ENCODE measurements at places on chromosomes 5 and 9.

DNA sequence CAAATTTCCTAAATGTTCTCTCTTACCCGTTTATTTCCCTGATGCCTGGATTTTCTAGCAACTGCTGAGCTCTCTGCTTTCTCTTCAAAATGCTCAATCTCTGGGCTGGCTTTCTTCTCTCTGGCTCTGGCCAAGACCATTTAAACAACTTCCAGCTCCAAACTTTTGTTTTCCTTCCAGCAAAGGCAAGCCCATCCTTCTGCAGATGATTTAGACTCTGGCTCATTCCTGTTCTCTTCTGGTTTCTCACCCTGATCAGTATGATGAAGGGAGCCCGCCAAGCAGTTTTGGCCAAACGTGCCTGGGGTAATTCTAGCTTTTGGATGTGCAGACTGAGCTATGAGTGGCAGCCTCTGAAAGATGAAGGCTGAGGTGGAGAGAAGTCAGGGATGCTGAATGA lies 78.1 kb downstream of the HSPA4 start:
- DNase-seq, result no peak

- DNase-seq, result no peak
Observed at GRCh38 chr9:94176608-94177007, 82.5 kb upstream of the ZNF169 start.

DNA sequence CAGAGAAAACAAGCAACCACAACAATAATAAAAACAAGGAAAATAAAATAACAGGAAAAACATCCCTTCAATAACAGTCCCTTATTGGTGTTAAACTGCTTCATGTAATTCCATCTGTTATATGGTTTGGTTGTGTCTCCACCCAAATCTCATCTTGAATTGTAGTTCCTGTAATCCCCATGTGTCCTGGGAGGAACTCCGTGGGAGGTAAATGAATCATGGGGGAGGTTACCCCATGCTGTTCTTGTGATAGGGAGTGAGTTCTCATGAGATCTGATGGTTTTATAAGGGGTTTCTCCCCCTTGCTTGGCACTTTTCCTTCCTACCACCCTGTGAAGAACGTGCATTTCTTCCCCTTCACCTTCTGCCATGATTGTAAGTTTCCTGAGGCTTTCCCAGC lies 369.8 kb downstream of the TMEM232 start:
- DNase-seq, result no peak

DNA sequence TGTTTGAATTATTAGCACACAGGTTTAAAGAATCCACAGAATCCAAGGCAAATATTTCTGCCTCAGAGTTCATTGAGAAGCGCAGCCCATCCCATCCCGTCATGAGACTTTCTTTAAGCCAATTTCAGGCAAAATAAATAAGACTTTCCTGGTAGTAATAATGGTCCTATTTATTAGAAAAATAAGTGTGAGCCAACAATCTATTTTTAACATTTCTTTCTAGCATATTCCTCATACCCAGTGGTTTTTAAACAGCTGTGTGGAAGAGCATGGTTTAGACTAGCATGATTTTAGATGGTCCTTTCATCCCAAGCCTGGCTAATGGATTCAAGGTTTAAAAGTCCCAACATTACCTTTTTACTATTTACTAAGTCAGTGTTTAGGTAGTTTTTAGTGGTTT lies 125.8 kb downstream of the SCAMP1 start:
- DNase-seq, result no peak

GRCh38 chr5:127386557-127386956 lies 96.0 kb downstream of the MEGF10 start:
- no peak for DNase-seq

GRCh38 chr9:86481466-86481865 lies 127.3 kb upstream of the TUT7 start:
- DNase-seq, result no peak

GRCh38 chr5:96338091-96338490 lies 95.0 kb downstream of the PCSK1 start:
- no peak for DNase-seq

DNA sequence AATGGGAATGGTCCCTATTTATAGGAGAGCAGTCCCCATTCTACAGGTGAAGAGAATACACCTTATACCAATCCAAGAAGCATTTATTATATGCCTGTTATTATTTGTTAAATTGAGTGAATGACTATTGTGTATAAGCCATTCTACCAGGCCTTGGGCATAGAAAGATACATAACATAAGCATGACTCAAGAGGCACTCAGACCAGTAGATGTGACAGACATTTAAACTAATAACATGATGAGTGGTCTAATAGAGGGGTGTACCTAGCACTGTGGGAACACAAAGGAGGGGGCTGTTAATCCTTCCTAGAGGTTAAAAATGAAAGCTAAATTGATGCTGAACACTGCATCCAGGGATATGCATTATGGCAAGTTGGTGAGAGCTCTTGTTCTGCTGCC lies 145.0 kb upstream of the TNC start:
- DNase-seq, result no peak

DNA sequence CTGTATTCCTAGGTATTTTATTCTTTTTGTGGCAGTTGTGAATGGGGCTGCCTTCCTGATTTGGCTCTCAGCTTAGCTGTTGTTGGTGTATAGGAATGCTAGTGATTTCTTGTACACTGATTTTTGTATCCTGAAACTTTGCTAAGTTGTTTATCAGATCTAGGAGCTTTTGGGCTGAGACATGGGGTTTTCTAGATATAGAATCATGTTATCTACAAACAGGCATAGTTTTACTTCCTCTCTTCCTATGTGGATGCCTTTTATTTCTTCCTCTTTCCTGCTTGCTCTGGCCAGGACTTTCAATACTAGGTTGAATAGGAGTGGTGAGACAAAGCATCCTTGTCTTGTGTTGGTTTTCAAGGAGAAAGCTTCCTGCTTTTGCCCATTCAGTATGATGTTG lies 129.9 kb downstream of the DMXL1 start:
- DNase-seq, result no peak

- no peak for DNase-seq
Observed at GRCh38 chr5:89735082-89735481, 674.5 kb downstream of the CETN3 start.

DNA sequence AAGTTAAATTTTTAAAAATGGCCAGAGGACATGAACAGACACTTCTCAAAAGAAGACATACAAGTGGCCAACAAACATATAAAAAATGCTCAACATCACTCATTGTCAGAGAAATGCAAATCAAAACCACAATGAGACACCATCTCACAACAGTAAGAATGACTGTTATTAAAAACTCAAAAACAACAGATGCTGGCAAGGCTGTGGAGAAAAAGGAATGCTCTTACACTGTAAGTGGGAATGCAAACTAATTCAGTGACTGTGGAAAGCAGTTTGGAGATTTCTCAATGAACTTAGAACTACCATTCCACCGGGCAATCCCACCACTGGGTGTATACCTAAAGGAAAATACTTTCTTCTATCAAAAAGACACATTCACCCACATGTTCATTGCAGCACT lies 168.5 kb upstream of the PIK3R1 start:
- DNase-seq, result no peak

GRCh38 chr9:1939466-1939865 lies 75.7 kb upstream of the SMARCA2 start:
- DNase-seq, result no peak

DNA sequence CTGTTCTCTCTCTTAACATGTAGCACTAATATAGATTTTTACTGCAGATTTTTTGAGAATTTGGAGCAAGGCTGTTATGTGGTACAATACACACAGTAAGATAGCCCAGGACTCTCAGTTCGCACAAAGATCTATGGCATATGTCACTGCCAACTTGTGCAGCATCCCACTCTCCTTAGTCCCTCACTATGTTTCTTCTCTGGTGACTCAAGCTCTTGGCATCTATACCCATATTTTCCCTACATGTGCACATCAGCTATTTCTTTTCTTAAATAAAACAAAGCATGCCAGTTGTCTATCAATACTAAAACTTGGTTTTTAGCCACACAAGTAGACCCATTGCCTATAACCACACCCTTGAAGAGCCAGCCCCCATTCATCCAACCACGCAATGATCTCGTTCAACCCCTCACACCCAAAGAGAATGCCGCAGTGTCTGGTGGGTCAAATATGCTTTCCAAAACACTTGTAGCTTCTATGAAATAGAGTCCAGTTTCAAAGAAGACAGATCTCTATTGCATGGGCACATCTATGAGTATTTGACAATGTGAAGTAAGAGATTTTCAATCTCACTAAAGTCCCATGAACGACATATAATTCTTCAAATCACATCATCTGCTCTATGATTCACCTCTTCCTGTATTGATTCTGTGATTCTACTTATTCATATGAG lies 18.2 kb upstream of the IL7R start:
- DNase-seq, result no peak

DNA sequence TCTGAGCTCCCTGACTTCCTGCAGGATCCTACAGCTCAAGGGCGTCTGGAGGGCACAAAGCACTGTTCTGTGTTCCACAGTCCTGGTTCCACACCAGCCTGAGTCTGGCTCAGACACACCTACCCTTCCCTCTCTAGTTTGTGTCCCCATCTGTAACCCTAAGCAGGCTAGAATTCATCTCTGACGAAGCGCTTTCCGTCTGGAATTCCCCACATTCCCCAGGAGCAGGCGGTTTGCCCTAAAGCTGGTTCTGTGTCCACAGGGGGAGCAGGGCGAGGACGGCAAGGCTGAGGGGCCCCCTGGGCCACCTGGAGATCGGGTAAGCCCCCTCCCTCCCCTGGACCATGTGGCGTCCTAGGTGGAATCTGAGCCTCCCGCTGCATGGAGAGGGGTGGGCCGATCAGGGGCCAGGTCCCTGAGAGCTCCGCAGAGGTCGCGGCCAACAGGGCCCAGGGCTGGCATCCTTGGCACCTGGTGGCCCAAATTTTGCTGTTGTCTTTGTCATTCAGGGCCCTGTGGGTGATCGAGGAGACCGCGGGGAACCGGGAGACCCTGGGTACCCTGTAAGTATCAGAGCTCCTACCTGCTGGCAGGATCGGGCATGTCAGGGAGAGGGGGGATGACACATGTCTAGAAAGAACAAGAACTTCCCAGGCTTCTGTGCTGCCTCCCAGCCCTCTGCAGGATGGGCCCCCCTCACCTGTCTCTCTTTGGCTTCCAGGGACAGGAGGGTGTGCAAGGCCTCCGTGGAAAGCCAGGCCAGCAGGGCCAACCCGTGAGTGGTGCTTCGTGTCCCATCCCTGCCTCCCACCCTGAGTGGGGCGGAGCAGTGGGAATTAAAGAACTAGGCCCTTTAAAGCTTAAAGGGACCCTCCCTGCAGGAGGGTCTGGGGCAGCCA lies 34.5 kb upstream of the ORM1 start:
- no peak for DNase-seq

DNA sequence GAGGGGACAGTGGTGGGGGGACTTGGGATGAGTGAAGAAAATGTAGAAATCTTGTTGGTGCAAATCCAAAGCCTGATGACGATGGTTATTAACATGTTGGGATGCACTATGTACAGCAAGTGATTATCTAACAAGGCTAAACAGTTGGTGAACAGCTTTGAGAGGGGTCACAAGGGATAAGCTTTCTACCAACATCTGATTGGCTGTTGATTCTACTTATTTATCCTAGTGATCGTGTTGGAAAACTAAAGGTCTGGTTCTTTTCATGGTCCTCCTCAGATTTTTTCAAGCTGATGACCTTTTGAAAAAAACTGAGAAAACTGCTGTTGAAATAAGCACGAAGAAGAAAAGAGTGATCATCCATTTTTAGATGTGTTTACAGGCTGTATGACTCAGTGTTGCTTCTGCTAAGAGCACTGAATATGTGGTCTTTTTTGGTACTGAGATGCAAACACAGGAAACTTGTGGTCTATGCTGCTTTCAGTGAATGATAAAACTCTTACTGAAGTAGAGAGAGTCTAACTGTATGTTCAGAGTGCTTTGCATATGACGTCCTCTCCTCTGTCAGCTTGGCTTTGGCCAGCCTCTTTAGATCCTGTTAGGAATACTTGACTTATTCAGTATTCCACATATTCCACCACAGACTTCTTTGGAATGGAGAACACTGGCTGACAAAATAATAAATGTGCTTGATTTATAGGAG lies 174.8 kb downstream of the SLF1 start:
- DNase-seq, result no peak

DNA sequence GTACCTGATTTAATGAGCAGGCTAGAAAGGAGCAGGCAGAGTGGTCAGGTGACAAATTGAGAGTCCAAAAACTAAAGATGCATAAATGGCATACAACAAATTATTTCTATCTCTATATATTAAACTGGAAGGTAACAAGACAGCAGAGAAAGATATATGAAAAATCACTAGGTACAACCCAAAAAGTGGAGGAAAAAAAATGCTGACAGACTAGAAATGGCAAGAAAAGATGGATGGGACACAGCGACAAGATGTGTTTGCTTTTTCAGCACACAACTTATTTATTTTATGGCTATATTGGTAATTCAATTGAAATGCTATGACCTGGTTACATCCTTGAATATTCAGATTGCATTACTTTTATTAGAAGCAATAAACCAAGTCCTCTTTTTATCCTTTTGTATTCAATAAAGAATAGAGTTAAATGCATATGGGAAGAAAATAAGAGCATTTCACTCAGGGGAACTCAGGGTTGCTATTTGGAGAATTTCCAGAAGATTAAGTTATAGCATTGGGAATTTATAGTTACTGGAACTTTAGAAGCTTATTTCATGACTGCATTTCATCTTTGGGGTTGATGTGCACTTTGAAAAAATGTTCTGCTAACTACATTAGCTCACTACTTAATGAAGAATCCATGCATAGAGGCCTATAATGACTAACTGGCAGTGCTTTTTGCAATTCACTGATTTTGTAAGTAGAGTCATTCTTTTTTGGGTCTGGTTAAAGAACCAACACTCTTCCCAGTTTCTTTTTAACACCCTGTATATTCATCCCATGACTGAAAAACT lies 566.6 kb upstream of the TUSC1 start:
- DNase-seq, result no peak

DNA sequence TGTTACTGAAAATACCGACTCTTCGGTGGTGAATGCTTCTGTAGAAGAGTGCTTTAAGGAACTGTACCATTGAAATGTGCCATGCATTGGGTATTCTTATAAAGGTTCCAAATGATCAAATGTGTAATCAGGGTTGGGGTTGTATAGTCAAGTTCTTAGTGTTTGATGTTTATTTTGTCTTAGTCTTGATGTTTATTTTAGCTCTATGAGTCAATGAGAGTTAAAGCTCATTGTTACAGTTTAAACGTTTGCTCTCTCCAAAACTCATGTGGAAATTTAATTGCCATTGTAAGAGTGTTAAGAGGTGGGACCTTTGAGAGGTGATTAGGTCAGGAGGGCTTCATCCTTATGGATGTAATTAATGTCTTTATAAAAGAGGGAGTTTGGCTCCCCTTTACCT lies 153.0 kb downstream of the FER start:
- no peak for DNase-seq

- DNase-seq, result no peak
Observed at GRCh38 chr5:142720641-142721271, 34.9 kb upstream of the FGF1 start.

DNA sequence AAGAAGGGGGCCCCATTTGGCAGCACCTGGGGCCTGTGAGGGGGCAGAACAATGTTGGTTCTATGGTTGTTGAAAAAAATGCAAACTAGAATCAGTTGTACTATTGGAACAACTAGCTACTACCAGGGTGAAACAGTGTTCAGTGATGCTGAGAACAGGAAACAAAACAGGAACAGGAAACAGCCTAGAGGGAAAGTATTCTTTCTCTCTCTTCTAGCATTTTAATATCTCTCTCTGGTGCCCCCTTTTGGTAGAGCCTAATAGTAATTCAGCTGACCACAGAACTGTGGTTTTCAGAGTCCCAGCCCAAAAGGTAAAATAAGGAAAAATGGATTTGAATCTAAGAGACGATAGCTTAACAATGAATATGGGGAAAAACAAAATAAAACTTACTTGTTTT lies 138.0 kb upstream of the KCNN2 start:
- peak; percentile 20 for DNase-seq
